Hypothalamus (tissue), 51 donors: ENCODE measurements at places on chromosomes 6 and 20.

DNA sequence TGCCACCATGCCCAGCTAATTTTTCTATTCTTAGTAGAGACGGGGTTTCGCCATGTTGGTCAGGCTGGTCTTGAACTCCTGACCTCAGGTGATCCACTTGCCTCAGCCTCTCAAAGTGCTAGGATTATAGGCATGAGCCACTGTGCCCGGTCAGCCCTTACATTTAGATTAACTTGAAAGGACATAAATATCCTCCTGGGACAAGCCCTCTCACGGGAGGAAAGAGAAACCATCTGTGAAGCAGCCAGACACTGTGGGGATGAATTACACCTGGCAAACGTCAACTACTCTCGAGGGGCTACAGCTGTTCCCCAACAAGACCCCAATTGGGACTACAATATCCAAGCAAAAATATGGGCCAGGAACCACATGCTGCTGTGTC is 32.7 kb upstream of the SAMHD1 start:
- DNase-seq = no peak

DNA sequence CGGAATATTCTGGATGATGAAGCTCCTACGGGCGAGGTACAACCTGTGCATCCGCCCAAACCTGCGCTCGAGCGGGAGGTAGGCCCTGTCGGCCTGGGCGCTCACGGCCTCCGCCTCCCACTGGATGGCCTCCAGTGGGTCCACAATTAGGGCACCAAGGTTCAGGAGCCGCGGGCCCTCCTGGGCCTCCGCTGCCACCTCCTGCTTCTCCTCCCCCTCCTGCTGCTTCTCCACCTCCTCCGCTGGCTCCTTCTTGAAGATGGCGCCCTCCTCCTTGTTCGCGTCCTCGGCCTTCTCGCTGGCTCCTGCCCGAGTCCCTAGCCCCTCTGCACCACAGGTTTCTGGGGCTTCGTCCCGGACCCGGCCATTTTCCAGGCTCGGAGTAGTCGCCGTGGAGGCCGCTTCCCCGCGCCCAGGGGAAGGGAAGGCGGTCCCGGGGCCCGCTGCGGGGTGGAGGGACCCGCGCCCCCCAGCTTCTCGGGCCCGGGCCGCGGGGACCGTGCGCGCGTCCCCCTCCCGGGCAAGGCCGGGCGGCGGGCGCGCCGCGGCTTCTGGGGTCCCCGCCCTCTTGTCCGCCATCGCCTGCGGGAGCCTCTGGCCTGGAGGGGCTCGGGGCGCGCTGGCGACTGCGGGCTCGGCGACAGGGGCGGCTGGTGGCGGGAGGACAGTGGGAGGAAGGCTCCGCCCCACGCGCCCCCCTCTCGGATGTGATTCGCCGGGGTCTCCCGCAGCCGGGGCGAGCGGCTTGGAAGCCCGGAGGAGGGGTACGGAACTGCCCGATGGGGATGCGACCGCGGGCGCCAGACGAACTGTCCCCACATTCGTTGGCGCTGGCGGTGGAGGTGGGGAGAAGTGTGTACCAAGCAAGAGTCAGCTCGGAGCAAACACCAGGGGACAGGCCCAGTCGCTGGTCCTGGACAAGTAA is 17.6 kb downstream of the PLAGL2 start:
- DNase-seq = peak; percentile 58

DNA sequence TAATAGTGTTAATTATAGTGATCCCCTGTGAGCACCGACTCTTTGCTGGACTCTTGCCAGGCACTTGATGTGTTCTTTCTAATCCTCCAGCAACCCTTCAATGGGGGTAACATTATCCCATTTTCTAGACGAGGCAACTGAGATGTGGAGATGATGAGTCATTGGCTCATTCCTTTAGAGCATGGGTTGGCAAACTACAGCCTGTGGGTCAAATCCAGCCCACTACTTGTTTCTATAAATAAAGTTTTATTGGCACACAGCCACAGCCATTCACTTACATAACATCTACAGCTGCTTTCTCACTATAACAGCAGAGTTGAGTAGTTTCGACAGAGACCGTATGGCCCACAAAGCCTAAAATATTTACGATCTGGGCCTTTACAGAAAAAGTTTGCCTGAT is 249.5 kb upstream of the KCNG1 start:
- no peak for DNase-seq

- DNase-seq = no peak
Measured at GRCh38 chr20:2755451-2756055, 44.9 kb downstream of the CPXM1 start.

GRCh38 chr6:21893793-21894192 is 300.2 kb downstream of the SOX4 start:
- no peak for DNase-seq

DNA sequence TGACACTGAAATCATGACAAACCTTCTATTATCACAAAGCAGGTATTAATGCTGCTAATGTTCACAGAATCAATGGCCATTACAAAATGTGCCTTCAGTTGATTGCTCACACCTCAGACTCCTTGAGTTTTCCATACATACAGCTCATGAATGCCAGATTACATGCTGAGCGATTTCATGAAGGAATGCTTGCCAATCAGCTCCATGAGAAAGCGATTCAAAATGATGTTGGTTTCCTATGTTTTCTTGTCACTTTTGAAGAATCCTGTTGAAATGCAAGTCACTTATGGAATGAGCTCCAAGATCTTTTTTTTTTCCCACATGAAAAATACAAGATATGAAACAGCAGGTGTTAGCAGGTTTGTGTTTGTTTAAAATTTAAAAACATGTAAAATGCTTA is 71.4 kb upstream of the SHLD1 start:
- no peak for DNase-seq

- no peak for DNase-seq
Measured at GRCh38 chr6:116543149-116543548, 2.3 kb downstream of the TRAPPC3L start.

GRCh38 chr6:152836523-152836922 is 85.9 kb downstream of the VIP start:
- no peak for DNase-seq

DNA sequence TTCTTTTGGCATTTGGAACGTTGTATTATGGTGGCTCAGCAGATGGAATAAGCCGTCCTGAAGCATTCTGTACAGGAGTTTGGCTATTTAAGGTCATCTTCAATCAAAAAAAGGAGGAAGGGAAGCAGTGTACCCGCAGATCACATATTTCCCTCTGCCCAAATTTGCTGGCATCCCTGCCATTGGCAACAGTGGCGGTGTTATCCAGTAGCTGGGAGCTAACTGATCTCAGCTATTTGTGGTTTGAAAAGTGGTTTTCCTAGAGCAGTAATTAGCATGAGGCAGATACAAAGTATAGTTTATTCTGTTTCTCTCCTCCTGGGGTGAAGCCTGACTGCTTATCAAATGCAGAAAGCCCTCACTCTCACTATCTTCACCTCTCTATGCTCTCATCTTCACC is 576.8 kb downstream of the QKI start:
- DNase-seq = no peak

DNA sequence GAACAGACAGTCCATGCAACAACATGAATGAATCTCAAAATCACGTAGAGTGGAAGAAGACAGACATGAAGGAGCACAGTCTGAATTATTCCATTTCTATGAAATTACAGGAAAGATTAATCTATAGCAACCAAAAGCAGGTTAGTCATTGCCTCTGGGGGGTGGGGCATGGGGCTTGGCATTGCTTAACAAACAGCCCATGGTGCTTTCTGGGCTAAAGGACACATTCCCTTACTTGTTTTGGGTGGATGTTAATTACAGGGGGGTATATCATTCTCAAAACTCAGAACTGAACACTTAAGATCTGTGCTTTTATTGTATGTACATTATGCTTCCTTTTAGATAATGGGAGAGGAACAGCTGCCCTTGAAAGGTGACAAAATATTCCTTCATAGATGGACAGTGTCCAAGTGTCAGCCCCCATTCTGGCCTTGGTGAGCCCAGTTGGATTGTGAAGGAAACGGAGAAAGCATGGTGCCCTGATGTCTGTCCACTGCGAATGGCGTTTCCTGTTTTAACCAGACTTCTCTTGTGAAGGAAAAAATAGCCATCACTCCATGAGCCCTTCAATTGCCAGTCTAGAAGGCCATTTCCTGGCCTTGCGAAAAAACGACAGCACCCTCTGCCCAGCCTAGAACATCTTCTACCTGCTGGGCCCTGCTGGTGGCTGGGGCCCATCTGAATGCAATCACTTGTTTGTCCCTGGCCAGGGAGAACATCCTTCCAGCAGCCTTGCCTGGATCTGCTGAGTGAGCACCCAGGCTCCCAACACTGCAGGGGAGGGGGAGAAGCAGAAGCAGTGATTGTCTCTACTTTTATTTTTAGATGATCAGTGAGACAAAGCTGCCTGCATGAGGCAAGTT is 179.7 kb downstream of the BCAS1 start:
- no peak for DNase-seq

DNA sequence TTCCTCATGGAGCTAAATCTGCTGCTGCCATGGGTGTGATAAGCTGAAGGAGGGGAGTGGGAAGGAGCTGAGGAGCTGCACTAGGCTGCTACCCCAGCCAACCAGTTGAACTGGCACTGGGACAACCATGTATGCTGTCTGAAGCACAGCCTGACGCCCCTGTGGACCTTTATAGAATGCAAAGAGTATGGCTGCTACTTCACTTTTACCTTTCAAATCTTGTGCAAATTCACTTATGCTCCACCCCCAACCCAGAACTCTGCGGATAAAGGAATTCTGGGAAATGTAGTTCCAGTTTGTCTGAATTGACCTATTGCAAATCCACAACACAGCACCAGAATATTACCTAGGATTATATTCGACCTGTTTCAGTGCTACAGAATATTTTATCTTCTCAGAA is 217.4 kb upstream of the SLC35B3 start:
- DNase-seq = no peak
